Activated T-cell treated with anti-CD3 and anti-CD28 coated beads, Interleukin-2, amount 50 U/mL, for 48 hours (primary cell): ENCODE measurements at places on chromosomes 7 and 10.

GRCh38 chr7:86431761-86432160 is 211.9 kb upstream of the GRM3 start:
- no peak for DNase-seq

DNA sequence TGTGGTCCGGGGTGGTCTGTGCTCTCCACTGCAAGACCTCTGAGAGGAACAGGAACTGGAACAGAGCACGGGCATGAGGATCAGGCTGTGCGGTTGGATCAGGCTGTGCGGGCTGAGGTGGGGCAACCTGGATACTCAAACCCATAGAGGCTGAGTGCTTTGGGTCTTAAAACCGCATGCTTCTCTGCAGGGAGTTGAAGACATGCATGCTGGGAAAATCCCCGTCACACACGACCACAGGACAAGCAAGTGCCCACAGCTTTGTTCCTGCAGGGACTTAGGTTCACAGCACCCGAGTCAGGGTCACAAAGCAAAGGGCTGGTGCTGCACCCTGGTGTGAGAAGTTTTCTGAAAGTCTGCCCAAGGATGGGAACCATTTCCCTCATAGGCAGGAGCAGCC is 221.2 kb downstream of the ZMYND11 start:
- DNase-seq = no peak

DNA sequence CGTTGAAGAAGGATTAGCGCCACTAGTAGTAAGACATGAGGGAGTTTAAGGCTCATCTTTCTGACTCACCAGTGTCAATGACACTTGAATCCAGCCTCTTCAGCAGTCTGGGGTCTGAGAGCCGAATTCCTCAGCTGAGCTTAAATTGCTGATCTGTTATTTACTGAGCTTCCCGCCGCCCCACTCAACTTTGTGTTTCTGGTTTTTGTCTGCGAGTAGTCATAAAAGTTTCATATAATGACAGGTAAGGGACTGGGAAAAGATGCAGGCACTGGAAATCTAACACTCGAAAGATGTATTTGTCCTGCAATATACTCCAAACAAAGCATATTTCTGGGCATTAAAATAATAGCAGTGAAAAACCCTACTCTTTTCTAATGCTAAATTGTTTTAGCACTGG is 51.2 kb upstream of the RELN start:
- no peak for DNase-seq

DNA sequence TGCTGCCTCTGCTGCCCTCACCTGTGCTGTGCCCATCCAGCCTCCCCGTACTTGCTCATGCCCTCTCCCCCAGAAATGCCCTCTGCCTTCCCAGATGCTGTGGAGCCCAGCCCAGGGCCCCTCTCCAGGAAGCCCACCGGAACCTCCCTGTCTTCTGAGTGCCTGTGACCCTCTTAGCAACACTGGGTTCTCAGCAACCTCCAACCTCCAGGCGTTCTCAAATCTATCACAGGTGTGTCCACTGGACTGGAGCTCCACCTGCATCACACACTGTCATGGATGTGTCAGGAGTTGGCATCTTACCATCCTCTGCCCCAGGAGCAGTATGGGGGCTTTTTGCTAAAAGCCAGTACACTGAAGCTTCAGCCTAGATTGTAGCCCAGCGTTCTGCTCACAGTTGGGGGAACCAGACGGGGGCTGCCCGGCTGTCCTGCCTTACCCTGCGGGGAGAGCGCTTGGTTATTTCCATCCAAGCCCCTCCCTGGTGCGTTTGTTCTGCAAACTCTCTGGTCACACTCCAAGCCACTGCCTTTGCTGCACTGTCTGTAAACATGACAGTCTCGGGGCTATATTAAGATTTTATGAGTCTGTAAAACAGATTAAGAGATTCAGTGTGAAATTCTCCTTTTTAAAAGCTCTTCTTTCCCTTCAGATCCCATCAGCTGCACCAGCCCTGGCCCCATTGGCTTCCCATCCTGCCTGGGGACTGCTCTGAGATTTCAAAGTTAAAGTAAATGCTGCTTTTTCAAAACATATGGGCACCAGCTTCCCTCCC is 71.3 kb upstream of the CPXM2 start:
- DNase-seq = no peak

GRCh38 chr10:31864834-31865518 is 63.7 kb downstream of the ARHGAP12 start:
- no peak for DNase-seq
